ENCODE measurements at places on chromosomes 5 and 9. TPM values are rescaled to one million over a fixed set of nuclear protein-coding genes. Genes with fewer than 3 reads are reported as not detected.

DNA sequence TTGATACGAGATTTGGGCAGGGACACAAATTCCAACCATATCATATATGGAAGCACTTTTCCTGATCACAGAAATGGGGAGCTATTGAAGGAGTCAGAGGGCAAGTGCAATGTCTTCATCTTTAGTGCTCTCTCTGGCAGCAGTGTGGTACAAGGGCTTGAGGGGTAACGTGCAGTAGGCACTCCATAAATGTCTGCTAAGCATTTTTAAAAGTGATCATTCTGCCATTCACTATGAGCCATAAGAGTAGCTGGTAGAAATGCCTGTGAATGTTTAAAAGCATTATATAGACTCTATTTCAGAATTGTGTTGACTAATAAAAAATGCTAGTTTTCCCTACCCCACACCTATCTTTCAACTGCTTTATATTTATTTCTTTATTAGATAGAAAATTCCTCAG lies 61.1 kb upstream of the DHFR start:
- no peak for DNase-seq

DNA sequence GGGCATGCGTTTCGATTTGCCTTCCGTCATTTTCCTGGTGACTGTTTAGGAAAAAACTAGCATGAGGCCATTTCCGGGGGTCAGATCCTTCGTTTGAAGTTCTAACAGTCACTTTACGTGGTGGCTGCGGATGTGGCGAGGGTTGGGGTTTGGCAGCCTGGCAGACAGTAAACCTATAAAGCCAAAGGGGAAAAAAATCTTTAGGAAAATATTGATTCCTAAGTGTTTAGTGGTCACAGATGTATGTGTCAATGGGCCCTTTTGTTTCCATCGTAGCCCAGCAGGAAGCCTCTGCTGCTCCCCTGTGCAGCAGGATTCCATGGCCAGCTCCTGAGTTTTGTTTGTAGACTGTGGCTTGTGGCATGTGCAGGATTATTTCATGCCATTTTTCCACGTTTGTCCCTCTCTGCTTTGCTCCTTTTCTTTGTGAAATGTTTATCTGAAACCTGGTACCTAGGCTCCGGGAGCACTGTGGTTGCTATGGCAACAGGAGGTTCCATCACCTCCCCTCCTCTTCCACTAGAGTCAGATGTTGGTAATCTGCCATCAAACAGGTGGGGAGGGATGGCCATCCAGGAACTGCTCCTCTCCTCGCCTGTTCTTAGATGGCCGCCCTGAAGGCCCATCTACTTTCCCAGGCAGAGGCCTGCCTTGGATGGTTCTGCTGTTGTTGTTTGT lies 202.3 kb downstream of the AOPEP start:
- DNase-seq, result no peak

DNA sequence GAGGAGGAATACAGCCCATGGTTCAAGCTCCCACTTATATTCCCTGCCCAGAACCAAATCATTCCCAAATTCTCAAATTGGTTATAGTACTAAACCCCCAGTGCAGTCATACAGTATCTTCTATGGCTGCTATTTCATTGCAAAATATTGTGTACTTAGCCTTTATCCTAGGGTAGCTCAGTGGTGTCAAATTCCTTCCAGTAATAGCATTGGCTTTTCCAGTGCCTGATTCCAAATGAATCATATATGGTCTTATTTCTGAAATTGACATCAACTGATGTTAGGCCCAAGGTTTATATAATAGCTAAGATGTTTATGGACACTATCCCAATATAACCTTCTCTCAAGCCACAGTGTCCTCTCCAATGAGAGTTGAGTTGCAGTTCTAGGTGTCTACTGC lies 256.7 kb downstream of the NDUFS4 start:
- no peak for DNase-seq

GRCh38 chr5:56170557-56170956 lies 62.6 kb downstream of the ANKRD55 start:
- no peak for DNase-seq

DNA sequence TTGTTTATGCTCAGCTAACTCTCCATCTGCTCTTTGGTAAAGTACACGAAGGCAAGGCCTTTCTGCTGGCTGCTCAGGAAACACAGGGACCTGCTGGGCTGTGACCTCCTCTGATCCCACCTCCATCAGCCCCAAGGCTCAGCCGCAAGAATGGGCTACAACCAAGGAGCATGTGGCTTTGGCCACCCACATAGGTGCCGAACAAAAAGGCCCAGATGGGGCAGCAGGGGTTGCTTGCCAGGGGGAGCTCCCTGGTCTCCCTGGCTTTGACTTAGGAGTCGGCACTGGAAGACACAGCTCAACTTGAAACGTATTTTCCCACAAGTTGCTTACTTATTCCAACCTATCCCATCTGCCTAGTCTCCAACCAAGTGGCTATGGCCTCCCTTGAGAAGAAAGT lies 461.1 kb downstream of the ICE1 start:
- DNase-seq, result no peak

- DNase-seq, result no peak
These were observed 10.8 kb upstream of the STOM start for GRCh38 chr9:121380846-121381245.

GRCh38 chr9:84320231-84320630 lies 20.3 kb downstream of the SLC28A3 start:
- no peak for DNase-seq

GRCh38 chr5:1754531-1755220 lies 45.0 kb downstream of the MRPL36 start:
- DNase-seq, result no peak

GRCh38 chr9:124470726-124471125 lies 20.5 kb downstream of the ADGRD2 start:
- no peak for DNase-seq

DNA sequence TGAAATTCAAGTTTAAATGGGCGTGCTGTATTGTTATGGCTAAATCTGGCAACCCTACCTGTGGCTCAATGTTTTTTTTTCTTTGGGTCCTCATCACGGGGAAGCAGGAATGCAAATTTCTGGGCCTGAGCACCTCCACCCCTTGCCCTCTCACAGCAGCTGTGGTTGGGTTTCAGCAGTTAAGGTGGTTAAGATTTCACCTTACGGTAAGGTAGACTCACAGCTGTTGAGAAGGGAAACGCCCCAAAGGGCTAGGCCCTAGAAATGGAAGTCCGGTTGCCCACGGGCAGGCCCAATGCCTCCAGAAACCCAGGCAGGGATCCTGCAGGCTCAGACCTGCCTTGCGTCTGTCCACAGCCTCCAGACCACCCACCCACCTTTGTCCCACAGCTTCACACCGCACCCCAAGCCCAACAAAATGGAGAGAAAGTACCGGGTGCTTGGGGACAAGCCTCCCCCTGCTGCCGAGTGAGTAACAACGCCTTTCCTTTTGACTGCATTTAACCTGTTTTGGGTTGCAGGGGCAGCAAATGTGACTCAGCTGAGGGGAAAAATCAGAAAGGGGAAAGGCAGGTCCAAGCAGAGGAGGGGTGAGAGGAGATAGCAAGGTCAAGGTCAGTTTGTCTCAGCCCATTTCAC lies 48.1 kb upstream of the TDRD7 start:
- DNase-seq, result no peak

DNA sequence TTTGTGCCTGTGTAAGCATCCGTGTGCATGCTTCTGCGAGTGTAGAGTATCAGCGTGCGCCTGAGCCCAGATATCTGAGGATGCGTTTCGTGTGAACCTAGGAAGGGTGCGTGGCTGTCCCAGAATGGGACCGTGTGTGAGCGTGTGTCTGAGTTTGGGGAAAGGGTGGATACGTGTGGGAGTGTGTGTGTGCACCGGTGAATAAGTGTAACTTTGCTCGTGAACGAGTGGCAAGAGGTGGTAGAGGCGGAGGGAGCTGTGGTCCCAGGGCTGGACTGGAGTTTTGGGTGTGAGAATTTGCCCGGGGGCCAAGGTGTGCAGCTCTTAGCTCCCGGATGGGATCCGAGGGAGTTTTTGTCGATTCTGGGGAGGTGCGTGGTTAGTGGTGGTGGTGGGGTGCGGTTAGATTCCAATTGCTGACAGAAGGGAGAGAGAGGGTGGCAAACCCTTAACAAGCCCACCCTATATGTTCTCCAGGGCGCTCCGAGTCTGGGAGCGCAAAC lies 686 bp upstream of the COL27A1 start:
- DNase-seq, result no peak

DNA sequence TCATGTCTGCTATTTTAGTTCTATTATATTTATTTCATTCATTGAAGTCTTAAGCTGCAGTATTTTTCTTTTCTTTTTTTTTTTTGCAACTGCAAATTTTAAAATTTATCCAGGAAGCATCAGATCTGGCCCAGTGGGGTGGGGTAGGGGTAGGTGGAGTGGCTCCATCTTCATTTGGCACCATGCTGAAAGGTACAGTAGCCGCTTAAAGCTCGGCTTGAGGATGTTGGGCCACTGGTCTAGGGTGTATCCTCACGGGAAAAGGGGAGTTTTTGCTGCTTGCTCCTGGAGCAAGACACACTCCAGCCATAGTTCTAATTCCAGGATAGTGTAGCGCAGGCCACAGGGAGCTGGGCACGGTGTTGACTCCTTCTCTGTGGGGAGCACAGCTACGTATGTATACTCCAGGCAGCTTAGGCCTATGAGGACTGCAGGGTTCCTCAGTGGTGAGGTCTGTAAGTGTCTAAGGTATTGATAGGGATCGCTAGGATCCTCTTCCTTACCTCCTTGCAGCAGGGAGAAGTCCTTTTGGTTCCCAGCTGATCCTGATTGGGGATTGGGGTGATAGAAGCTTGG lies 22.7 kb downstream of the RCL1 start:
- DNase-seq, result no peak

DNA sequence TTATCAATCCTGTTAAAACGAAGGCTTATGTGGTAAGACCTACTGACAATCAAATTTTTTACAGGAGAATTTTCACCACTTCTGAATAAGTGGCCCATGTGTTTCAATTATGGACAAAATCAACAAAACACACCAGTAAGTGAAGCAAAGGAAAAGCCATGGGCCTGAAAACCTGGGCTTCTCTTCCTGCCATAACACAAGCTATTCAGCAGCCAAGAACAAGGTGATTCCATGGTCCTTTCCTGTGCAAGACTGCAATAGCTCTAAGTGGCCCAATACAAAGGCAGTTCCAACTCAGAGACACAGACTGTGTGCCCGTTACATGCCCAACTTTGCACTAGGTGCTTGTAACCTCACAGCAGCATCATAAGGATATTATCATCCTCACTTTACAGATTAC lies 168.5 kb downstream of the EPB41L4A start:
- DNase-seq, result no peak

The PRRX2 gene
- total RNA-seq, result under 0.01 TPM

The FGD3 gene
- under 0.01 TPM for total RNA-seq

Measured in fibroblast of villous mesenchyme (primary cell).